ENCODE measurements at places on chromosomes 3 and 15. TPM values are rescaled to one million over a fixed set of nuclear protein-coding genes. Genes with fewer than 3 reads are reported as not detected.

Gene CPN2
- 2.3 TPM for total RNA-seq

Gene CPNE9
- total RNA-seq: not detected

Gene GOLGA8M
- total RNA-seq: 2.6 TPM

Gene CHRNA3
- 0.08 TPM for total RNA-seq

Gene RARRES1
- 22.3 TPM for total RNA-seq

Gene PRKCI
- 17.2 TPM for total RNA-seq

Gene GRK7
- not detected for total RNA-seq

Gene FAM227B
- total RNA-seq: 19.8 TPM

Gene GOLGA6B
- total RNA-seq: not detected

Gene GUCA1C
- not detected for total RNA-seq

All from Right ventricle myocardium inferior (tissue), 1 donor.